ENCODE measurements at places on chromosomes 12 and 14. TPM values are rescaled to one million over a fixed set of nuclear protein-coding genes. Genes with fewer than 3 reads are reported as not detected.

The GARIN6 gene
- not detected for total RNA-seq

The RAB15 gene
- 10.2 TPM for total RNA-seq

The IFNG gene
- total RNA-seq, result not detected

The EIF2S3B gene
- total RNA-seq, result 0.45 TPM

The AICDA gene
- 0.39 TPM for total RNA-seq

The PTHLH gene
- total RNA-seq, result 7.1 TPM

DNA sequence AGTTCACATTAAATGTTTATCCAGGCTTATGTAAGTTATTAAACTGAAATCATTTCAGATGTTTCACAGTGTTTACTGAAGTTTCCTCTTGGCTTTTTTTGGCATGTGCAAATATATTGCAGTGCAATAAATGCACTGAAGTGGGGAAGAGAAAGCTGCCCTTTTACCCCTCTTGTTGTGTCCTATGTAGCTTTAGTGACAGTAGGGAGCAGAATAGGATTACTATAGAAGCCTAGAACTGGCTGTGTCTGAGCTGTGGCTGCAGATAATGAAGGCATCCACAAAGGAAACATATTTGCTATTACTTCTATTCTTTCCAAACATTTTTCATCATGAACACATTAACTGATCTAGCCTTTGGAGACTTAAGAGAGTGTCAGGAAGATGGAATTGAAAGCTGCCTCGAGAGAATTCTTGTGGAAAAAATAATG, 24.1 kb upstream of the CNTN1 start:
- no peaks in the 10 kb centered on the region for H3K36me3 ChIP-seq
- no peak for DNase-seq
- H3K27ac ChIP-seq, result no peak overlapping the region
- no peaks in the 10 kb centered on the region for H3K4me1 ChIP-seq
- no peak overlapping the region for H3K4me3 ChIP-seq

GRCh38 chr14:65282896-65283253, 129.7 kb upstream of the FUT8 start:
- no peak overlapping the region for H3K27ac ChIP-seq
- no peaks in the 10 kb centered on the region for H3K27me3 ChIP-seq
- H3K36me3 ChIP-seq, result no peaks in the 10 kb centered on the region
- no peak overlapping the region for H3K4me3 ChIP-seq
- DNase-seq, result no peak
- no peaks in the 10 kb centered on the region for H3K4me1 ChIP-seq

DNA sequence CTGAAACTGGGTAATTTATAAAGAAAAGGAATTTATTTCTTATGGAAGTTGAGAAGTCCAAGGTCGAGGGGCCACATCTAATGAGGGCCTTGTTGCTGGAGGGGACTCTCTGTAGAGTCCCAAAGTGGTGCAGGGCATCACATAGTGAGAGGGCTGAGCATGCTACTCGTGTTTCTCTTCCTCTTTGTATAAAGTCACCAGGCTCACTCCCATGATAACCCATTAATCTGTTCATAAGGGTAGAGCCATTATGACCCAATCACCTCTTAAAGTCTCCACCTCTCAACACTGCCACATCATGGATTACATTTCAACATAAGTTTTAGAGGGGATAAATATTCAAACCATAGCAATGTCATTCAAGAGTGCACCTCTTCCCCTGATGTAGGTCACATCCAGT, 79.1 kb upstream of the ATP2B1 start:
- no peak for DNase-seq
- H3K4me3 ChIP-seq, result no peak overlapping the region
- no peak overlapping the region for H3K27ac ChIP-seq

DNA sequence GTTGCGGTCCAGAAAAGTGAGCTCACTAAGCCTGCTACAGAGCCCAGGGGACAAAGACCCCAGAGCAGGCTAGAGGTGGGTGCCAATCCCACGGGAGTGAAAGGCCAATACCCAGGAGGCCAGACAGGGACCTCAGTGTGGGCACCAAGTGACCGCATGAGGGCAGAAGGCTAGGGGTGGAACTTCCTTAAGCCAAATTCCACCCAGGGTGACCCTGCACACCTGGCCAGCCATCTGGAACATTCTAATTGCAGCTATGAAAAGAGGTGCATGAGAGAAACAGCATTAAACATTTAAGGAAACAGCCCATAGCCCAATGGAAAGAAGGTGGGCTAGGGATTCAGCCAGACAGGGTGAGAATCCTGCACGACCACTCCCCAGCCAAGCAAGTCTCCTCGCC, 19.4 kb downstream of the GLTP start:
- H3K4me1 ChIP-seq, result no peaks in the 10 kb centered on the region
- DNase-seq, result no peak
- no peaks in the 10 kb centered on the region for H3K27me3 ChIP-seq
- no peak overlapping the region for H3K4me3 ChIP-seq
- no peak overlapping the region for H3K27ac ChIP-seq
- peaks cover 2% of the 10 kb centered on the region for H3K36me3 ChIP-seq

DNA sequence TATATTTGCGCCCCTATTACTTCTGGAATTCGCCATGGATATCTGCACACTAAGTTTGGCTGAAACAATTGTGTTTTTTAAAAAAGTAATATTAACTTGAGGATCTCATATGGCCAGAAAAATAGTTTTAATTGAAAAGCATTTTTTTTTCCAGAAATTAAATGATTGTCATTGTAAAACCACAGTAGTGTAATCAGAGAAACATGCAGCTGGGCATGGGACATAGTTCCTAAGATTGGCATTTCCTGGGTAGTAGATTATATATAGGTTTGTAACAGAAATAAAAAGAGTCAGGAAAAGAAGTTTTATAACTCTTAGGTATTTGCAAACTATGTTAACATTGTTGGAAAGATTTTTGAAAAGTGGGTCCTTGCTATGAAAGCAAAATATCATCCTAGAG, 17.6 kb downstream of the SSPN start:
- H3K4me1 ChIP-seq, result no peaks in the 10 kb centered on the region
- DNase-seq, result no peak
- H3K36me3 ChIP-seq, result no peaks in the 10 kb centered on the region
- H3K27ac ChIP-seq, result no peak overlapping the region

- H3K4me3 ChIP-seq, result no peak overlapping the region
- no peak for DNase-seq
- H3K27me3 ChIP-seq, result no peaks in the 10 kb centered on the region
- no peaks in the 10 kb centered on the region for H3K36me3 ChIP-seq
Measured at GRCh38 chr12:97148941-97149559, 242.0 kb downstream of the NEDD1 start.

All from aorta (tissue), 5 donors.